ENCODE measurements at places on chromosomes 3 and 15.

DNA sequence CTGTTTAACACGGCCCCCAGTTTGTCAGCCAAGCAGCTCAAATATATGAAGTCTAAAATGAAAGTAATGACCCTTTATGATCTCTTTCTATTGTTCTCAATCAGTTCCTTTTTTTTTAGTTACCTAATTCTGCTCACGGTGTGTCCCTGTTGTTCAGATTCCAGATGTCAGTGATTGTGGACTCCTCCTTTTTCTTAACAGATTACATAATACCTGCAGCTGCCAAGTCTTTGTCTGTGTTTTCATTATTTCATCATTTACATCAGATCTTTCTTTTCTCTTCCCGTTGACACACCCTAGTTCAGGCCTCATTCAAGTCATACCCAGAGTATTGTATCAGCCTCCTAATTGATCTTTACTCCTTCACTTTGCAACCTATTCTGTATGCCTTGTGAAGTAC is 56.1 kb upstream of the SKIL start:
- DNase-seq: no peak

DNA sequence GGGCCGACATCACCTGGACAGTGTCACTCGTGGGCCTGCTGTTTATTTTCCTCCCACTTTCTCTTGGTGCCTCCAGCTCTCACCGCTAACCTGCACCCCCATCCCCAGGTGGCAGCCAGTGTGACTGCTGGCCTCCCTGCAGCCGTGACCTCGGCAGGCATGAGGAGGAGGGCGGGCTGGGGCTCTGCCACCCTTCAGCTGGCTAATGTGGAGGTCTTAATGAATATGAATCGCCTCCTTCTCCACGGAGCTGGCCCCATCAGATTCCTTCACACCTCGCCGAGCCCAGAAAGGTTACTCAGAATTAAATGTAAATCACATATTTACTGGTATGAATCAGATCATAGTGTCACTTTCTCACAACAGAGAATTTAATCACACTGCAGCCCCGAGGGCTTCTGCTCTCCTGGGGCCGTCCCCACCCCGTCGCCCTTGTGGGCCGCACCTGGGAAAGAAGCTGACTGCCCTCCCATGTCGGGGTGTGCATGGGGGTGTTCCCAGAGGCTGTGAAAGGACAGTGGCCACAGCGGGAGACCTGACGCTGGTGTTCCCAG is 171.1 kb upstream of the TLE3 start:
- DNase-seq: no peak

GRCh38 chr3:185825006-185825638 is at the start of gene IGF2BP2:
IGF2BP2 (minus strand) TSS chr3:185825042; CDS start chr3:185824960, 82 bp downstream.
- peak; percentile 36 for DNase-seq

GRCh38 chr3:112056451-112056929 is 22.0 kb downstream of the TMPRSS7 start:
- DNase-seq: no peak

GRCh38 chr15:77867266-77868047 is 210.1 kb downstream of the TBC1D2B start:
- DNase-seq: no peak

DNA sequence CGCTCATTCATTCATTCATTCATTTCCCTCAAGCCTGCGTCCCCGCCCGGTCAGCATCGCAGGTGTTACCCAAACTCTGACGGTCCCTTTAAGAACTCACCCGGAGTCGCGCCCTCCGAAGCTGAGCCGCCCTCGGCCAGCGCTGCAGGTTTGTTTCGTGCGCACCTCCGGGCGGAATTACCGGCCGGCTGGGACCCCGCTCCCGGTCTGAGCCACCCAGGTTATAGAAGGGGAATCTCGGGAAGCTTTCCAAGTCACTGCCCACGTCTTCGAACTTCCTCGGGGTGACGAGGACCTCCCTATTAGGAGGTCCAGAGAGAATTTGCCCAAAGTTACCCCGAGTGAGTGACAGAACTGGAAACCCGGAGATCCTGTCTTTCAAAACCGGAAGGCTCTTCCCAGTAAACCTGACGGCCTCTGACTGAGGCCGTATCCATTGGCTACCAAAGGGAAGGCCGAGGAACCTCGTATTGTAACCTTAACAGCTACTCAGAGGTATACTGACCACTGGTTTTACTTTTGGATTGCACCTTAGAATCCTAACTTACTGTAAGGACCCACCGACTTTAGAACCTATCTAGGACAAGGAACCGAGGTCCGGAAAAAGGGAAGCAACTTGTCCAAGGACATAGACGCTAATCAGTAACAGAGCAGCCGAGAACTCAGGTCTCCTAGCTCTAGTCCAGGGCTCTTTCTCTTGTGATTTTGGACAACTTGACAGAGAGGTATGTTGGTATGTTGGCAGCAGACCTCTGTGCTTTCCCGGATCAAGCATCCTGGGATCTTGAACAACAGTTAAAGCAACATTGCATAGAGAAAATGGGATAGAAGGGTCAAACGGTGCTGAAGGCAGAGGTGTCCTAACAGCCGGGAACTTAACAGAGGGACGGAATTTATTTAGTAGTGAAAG is 788 bp upstream of the DLG1 start:
- DNase-seq: no peak

- DNase-seq: no peak
These were observed 279.2 kb downstream of the GABRG3 start for GRCh38 chr15:27250223-27250622.
